ENCODE measurements at places on chromosomes 2 and 18. TPM values are rescaled to one million over a fixed set of nuclear protein-coding genes. Genes with fewer than 3 reads are reported as not detected.

IKZF2 gene
- total RNA-seq: 22.1 TPM

GRCh38 chr2:45578056-45578843 lies 32.8 kb downstream of the SRBD1 start:
- DNase-seq: no peak

DNA sequence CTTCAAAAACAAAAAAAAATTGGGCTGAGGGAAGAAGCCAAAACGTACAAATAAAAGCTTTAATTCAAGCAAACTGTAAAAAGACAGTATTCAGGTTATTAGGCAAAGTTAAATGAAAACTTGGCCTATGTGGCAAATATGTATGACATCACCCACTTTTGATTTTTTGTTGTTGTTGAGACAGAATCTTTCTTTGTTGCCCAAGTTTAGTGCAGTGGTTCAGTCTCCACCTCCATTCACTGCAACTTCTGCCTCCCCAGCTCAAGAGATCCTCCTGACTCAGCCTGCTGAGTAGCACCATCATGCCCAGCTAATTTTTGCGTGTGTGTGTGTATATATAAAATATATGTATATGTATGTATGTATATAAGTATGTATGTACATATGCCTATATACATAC lies 440.4 kb upstream of the NRXN1 start:
- DNase-seq: no peak

- no peak for DNase-seq
Measured at GRCh38 chr18:57390044-57390443, 37.7 kb downstream of the ST8SIA3 start.

DNA sequence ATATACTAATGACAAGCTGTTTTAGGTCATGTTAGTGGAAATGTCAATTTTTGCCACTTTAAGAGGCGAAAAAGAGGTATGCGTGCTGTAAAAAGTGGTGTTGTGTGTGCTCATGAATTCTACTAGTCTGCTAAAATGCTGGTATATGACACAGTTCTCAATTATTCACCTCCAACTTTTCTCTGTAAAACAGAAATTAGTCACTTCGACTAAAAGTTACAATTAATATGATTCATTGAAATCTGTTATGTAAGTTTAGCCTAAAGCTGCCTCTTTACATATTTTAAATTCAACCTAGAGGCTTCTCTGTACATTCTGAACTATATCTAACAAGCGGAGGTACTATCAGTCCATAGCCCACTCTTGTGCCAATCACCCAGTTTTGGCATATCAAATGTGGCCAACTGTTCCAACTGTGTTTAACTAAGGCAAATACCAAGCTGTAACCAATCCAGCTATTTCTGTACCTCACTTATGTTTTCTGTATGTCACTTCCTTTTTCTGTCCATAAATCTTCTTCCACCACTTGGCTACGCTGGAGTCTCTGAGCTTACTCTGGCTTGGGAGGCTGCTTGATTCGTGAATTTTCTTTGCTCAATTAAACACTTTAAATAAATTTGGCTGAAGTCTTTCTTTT lies 20.8 kb downstream of the BAZ2B start:
- no peak for DNase-seq

FSHR gene
- total RNA-seq: not detected

ERBB4 gene
- 19.7 TPM for total RNA-seq

- no peak for DNase-seq
Measured at GRCh38 chr2:207935991-207936370, 89.3 kb downstream of the PLEKHM3 start.

DNA sequence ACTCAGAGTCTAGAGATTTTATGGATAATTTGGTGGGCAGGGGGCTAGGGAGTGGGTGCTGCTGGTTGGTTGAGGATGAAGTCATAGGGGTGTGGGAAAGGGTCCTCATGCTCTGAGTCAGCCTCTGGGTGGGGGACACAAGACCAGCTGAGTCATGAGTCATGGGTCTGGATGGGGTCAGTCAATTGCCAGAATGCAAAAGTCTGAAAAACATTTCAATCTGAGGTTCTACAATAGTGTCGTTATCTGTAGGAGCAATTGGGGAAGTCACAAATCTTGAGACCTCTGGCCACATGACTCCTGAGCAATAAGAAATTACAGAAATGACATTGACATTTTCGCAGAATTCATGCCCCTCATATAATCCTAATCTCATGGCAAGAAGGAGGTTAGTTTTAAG lies 15.1 kb downstream of the NMS start:
- no peak for DNase-seq

TSPYL6 gene
- total RNA-seq: 0.13 TPM

GRCh38 chr2:45406621-45407020 lies 204.4 kb downstream of the SRBD1 start:
- no peak for DNase-seq

- no peak for DNase-seq
Measured at GRCh38 chr2:139867601-139868226, 1087.5 kb upstream of the NXPH2 start.

EPHA4 gene
- total RNA-seq: 17.7 TPM

RAX gene
- total RNA-seq: not detected

IGFBP2 gene
- 40.2 TPM for total RNA-seq

DNA sequence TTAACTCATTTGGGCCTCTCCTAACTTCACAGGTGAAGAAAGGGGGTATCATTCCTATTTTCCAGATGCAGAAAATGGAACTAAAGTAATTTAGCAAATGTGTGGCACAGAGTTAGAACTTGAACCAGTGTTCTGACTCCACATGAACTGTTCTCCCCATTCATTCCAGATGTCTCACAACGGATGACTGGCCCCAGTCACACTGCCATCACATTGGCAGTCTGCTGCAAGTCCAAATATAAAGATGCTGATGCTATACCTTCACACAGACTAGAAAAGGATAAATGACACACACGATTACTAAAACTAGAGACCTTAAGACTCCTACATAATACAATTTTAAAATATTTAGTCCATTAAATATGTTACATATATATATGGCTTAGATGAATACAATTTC lies 195.7 kb downstream of the NBAS start:
- no peak for DNase-seq

DNA sequence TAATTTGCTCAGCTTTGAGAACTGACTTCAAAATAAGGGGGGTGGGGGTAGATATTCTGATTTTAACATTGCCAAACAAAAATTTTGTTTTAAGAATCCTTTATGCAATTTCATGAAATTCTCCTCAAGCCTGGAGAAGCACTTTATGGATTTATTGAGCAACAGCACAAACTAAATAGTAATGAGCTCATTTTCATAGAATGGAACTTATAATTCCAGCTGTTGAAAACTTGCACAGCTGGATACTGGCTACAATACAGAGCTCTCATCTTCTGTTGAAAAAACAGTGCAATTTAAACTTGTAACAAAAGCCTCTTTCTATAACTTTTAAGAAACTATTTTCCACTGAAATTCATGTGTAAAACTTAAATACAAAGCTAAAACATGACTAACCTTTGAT lies 137.6 kb upstream of the FN1 start:
- DNase-seq: no peak

- DNase-seq: no peak
Measured at GRCh38 chr18:79754831-79755351, 42.8 kb upstream of the KCNG2 start.

GRCh38 chr18:79599441-79599931 lies 80.1 kb upstream of the CTDP1 start:
- DNase-seq: peak; percentile 54

CDH19 gene
- total RNA-seq: 160 TPM

- peak; percentile 80 for DNase-seq
Measured at GRCh38 chr2:20611077-20611843, 39.6 kb downstream of the HS1BP3 start.

DNA sequence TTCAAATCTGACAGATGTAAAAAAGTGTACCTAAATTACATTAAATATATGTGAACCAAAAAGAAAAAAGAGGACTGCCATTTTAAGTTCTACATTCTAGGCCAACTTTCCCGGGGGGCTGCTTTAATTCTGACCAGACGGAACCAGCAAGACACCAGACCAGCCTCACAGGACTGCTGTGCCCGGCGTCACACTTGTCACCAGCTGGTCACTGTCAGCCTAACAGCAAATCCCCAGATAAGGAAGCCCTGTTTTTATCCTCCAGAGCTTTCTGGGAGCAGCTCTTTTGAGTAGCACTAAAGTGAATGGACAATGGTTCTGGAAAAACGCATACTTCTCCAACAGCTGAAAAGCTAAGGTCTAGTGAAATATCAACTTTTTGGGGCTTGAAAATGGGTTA lies 35.6 kb downstream of the CYB5A start:
- no peak for DNase-seq

DNA sequence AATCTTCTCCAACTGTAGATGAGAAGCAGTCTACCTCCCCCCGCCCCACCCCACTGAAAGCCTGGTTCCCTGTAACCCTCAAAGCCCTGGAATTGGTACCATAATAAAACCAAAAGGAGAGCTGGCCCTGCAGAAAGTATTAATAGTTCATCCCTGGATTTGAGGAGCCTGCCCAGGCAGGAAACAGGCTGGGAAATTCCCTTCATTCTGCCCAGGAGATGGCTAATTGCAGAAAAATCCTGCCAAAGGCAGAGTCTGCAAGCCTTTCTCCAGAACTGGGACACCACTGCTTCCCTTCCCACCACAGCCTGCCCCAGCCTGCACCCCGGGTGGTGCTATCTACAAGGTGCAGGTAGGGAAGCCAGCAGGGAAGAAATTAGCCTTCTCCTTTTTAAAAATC lies 16.3 kb downstream of the GKN2 start:
- no peak for DNase-seq

RFX8 gene
- total RNA-seq: 6.5 TPM

DNA sequence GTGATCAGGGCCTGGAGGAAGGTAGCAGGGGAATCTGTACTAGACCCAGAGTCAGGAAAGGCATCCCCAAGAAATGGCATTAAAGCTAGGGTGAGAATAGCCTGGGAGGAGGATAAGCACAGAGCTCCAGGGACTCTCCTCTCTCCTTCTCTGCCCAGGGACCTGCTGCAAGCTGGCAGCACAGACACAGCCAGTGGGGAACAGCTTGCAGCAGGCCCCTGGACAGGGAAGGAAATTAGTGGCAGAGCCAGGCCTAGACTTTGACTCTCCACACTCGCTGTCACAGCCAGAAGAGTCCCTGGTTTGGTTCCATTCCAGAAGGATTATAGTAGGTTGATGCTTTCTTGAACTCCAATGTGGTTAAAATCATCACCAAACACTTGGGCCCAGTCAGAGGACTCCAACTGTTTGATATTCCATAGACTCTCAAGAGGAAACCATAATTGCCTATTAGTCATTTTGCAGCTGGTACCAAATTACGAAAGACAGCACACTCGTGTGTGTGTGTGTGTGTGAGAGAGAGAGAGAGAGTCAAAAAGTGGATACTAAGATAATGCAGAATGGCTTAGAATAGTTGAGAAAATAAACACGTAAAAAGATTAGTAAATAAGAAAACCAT lies 95.5 kb upstream of the ATP8B1 start:
- DNase-seq: no peak

HAAO gene
- total RNA-seq: 14.3 TPM

GRCh38 chr2:138779781-138780445 lies at the start of gene NXPH2:
Gene NXPH2, minus strand, starts transcription at chr2:138780390. Its CDS starts 149 bp downstream, at chr2:138780241.
- DNase-seq: no peak

COL4A4 gene
- 7.4 TPM for total RNA-seq

Data from sciatic nerve (tissue), 2 donors.